ENCODE measurements at places on chromosomes 1 and 21. TPM values are rescaled to one million over a fixed set of nuclear protein-coding genes. Genes with fewer than 3 reads are reported as not detected.
A peak's percentile ranks its signal among the peaks of the same experiment; 100 is the strongest.

DNA sequence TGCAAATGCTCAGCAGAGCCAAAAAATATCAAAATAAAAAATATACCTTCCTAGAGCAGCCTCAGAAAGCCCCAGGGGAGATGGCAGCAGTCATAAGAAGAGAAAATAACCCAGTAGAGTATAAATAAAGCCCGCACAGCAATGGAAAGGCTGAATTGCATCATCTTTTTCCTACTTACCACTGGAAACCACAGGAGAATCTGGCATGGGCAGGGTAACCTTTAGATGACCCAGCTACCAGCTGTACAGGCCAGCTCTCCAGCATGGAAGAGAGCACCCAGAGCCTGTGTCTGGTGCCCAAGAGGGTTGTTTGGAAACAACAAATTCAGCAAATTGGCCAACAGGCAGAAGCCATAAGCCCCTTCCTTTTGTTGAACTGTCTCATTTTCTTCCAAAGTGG lies 253.1 kb downstream of the OMA1 start:
- no peaks in the 10 kb centered on the region for H3K36me3 ChIP-seq
- no peaks in the 10 kb centered on the region for H3K27me3 ChIP-seq
- H3K4me1 ChIP-seq: no peaks in the 10 kb centered on the region
- no peak overlapping the region for H3K4me3 ChIP-seq
- H3K27ac ChIP-seq: no peak overlapping the region

DNA sequence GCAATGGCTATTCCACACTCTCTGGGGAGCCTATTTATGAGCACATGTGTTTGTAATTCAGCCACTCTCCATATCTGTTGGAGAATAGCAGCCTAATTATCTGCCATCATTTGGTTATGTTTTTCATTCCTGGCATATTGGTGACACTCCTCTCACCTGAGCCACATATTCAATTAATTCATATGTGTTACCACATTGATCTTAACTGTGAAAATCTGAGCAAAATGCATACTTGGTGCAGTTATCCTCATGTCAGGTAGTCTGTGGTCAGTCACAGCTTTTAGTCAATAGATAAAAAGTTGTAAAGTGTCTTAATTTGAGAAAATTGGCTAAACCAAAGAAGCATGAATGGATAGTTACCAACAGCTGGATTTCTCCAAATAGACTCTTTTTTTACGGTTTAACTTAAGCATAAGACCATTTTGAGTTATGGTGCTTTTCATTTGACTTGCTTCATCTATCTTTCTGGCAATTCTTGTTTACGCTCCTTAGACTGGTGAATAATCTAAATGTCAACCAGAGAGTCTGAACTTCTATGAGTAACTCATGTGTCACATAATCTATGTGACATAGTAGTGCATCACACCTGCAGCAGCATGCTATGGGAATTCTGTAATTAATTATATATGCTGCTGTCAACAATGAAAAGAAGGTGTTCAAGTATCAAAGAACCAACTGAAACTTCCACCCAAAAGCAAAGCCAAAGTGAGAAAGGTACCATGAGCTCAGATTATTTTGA lies 187.7 kb upstream of the SGIP1 start:
- peaks cover 45% of the 10 kb centered on the region for H3K36me3 ChIP-seq
- H3K27ac ChIP-seq: peak overlapping the region; percentile 55
- H3K27me3 ChIP-seq: no peaks in the 10 kb centered on the region

DNA sequence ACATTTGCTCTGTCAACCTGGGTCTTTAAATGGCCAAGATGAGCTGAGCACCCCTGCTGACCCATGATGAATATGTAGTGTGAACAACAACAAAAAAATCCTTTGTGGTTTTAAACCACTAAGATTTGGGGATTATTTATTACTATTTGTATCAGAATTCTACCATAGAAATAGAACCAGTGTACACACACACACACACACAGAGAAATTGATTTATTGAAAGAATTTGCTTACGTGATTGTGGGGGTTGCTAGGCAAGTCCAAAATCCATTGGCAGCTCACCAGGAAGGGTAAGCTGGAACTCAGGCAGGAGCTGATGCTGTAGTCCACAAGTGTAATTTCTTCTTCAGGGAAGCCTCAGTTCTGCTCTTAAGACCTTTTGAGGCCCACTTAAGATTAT lies 82.5 kb upstream of the MAP1LC3C start:
- H3K27me3 ChIP-seq: no peaks in the 10 kb centered on the region
- H3K36me3 ChIP-seq: no peaks in the 10 kb centered on the region
- H3K4me1 ChIP-seq: no peaks in the 10 kb centered on the region
- no peak overlapping the region for H3K4me3 ChIP-seq
- no peak overlapping the region for H3K27ac ChIP-seq

Gene WDR64
- total RNA-seq: not detected

GRCh38 chr1:172824209-172824608 lies 165.3 kb downstream of the FASLG start:
- DNase-seq: no peak
- H3K4me3 ChIP-seq: no peak overlapping the region
- H3K4me1 ChIP-seq: peaks cover 12% of the 10 kb centered on the region
- H3K27ac ChIP-seq: no peak overlapping the region
- H3K27me3 ChIP-seq: peaks cover 11% of the 10 kb centered on the region

DNA sequence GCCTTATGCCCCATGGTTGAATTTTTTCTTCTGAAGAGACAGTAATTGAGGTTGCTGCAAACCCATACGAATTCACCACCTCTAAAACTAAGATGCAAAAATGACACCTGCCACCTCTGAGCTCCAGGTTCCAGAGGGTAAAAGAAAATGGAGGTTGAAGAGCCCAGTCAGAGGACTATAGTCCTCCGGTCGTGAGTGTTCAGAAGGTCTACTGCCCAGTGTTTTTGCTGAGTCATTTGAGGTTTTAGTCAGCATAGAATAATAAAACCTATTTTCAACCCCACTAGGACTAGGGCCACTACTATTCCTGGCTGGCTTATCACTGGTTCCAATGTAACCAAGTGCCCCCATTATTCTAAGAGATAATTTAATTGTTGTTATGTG lies 12.9 kb upstream of the SLAMF7 start:
- no peak overlapping the region for H3K4me3 ChIP-seq
- no peaks in the 10 kb centered on the region for H3K27me3 ChIP-seq
- H3K4me1 ChIP-seq: peaks cover 26% of the 10 kb centered on the region
- H3K36me3 ChIP-seq: no peaks in the 10 kb centered on the region

- no peaks in the 10 kb centered on the region for H3K4me1 ChIP-seq
- H3K27me3 ChIP-seq: no peaks in the 10 kb centered on the region
- no peak overlapping the region for H3K27ac ChIP-seq
- H3K4me3 ChIP-seq: no peak overlapping the region
- no peak for DNase-seq
- no peaks in the 10 kb centered on the region for H3K36me3 ChIP-seq
These were observed 321.1 kb downstream of the KCTD3 start for GRCh38 chr1:215888159-215888558.

Gene STYXL2
- not detected for total RNA-seq

Gene MARK1
- not detected for total RNA-seq

Gene MAGOH
- 65.9 TPM for total RNA-seq

Gene KRTAP10-6
- total RNA-seq: not detected

Gene MTOR
- 32.9 TPM for total RNA-seq

Gene AGBL4
- total RNA-seq: not detected

Gene SPRR5
- not detected for total RNA-seq

DNA sequence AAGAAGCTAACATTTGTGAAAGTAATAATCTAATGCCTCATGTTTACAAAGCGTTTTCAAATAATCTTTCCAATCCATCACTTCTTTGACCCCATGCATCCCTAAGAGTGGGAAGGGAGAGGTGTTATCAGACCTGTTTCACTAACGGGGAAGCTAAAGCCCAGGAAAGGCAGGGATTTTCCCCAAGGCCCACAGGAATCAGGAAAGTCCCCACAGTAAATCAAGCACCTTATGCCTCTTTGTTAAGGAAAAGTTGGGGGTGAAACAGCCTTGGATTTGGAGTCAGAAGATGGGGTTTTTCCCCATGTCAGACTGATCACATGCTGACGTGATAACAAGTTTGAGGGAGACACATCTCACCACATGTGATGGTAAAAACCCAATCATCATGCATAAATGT lies 20.0 kb upstream of the ANGPTL7 start:
- no peak for DNase-seq
- no peaks in the 10 kb centered on the region for H3K4me1 ChIP-seq
- no peak overlapping the region for H3K27ac ChIP-seq
- no peak overlapping the region for H3K4me3 ChIP-seq
- H3K36me3 ChIP-seq: peaks cover 23% of the 10 kb centered on the region

DNA sequence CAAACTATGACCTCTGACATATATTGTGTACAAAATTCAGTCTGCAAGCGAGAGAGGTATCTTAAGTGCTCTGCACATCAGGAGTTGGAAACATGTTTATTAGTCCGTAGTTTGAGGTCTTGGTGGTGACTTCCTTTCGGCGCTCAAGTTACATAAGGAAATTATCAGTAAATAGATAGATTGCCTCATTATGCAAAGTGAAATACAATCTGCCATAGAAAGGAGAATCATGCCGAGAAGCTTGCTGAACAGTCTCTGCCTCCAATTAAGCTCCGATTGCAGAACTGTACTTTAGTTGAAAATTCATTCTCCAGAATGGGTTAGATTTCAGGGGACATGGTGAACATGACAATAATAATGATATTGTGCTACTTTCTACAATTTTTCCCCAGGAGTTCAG lies 271.8 kb downstream of the BRINP2 start:
- H3K27ac ChIP-seq: no peak overlapping the region
- H3K36me3 ChIP-seq: no peaks in the 10 kb centered on the region
- H3K4me1 ChIP-seq: no peaks in the 10 kb centered on the region
- no peaks in the 10 kb centered on the region for H3K27me3 ChIP-seq
- no peak overlapping the region for H3K4me3 ChIP-seq

Gene CRNN
- not detected for total RNA-seq

DNA sequence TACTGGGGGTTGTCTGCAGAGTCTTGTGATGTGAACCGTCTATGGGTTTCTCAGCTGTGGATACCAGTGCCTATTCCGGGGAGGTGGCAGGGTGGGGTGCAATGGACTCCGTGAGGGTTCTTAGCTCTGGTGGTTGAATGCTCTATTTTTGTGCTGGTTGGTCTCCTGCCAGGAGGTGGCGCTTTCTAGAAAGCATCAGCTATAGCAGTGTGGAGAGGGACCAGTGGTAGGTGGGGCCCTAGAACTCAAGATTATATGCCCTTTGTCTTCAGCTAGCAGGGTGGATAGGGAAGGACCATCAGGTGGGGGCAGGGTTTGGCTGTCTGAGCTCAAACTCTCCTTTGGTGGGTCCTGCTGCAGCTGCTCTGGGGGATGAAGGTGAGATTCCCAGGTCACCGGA lies 127.3 kb upstream of the PLD5 start:
- H3K36me3 ChIP-seq: no peaks in the 10 kb centered on the region
- no peak for DNase-seq
- no peaks in the 10 kb centered on the region for H3K4me1 ChIP-seq
- no peak overlapping the region for H3K27ac ChIP-seq
- no peaks in the 10 kb centered on the region for H3K27me3 ChIP-seq

Gene IFNGR2
- 4.6 TPM for total RNA-seq

Gene OR6K3
- total RNA-seq: not detected

- no peaks in the 10 kb centered on the region for H3K36me3 ChIP-seq
- no peaks in the 10 kb centered on the region for H3K27me3 ChIP-seq
- no peak overlapping the region for H3K27ac ChIP-seq
- H3K4me1 ChIP-seq: no peaks in the 10 kb centered on the region
These were observed 367.8 kb downstream of the LMO4 start for GRCh38 chr1:87696483-87696882.

Gene ST6GALNAC5
- total RNA-seq: not detected

Gene TMEM51
- total RNA-seq: not detected

DNA sequence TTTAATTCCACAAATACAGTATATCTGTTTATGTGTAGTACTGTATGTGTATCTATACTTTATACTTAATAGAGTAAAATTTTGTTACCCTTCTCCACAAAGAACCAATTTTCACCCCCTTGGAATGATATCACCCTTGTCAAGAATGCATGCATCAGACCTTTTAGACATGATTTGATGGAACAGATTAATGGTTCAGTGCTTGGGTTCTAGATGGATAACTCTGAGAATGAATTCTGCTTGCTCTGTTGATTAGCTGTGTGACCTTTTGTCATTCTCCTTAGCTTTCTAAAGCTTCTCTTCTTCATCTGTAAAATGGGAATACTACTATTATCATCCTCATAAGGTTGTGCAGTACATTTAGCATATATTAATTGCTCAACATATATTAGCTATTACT lies 105.1 kb downstream of the NEK7 start:
- no peak overlapping the region for H3K27ac ChIP-seq
- no peaks in the 10 kb centered on the region for H3K27me3 ChIP-seq
- DNase-seq: no peak
- H3K4me1 ChIP-seq: peaks cover 27% of the 10 kb centered on the region
- peaks cover 20% of the 10 kb centered on the region for H3K36me3 ChIP-seq
- H3K4me3 ChIP-seq: no peak overlapping the region

GRCh38 chr21:44994047-44994694 lies 54.3 kb downstream of the SLX9 start:
- no peak overlapping the region for H3K4me3 ChIP-seq
- no peak for DNase-seq
- no peaks in the 10 kb centered on the region for H3K36me3 ChIP-seq
- H3K27ac ChIP-seq: no peak overlapping the region
- no peaks in the 10 kb centered on the region for H3K27me3 ChIP-seq
- no peaks in the 10 kb centered on the region for H3K4me1 ChIP-seq

GRCh38 chr1:35947547-35947946 lies 16.6 kb downstream of the AGO3 start:
- DNase-seq: no peak
- H3K27ac ChIP-seq: no peak overlapping the region
- no peak overlapping the region for H3K4me3 ChIP-seq
- peaks cover 19% of the 10 kb centered on the region for H3K36me3 ChIP-seq
- peaks cover 33% of the 10 kb centered on the region for H3K4me1 ChIP-seq

Gene RGS13
- not detected for total RNA-seq

- H3K27ac ChIP-seq: no peak overlapping the region
- peaks cover 5% of the 10 kb centered on the region for H3K27me3 ChIP-seq
- DNase-seq: no peak
- no peaks in the 10 kb centered on the region for H3K36me3 ChIP-seq
- H3K4me1 ChIP-seq: no peaks in the 10 kb centered on the region
These were observed 17.0 kb downstream of the TNNT2 start for GRCh38 chr1:201360486-201360885.

DNA sequence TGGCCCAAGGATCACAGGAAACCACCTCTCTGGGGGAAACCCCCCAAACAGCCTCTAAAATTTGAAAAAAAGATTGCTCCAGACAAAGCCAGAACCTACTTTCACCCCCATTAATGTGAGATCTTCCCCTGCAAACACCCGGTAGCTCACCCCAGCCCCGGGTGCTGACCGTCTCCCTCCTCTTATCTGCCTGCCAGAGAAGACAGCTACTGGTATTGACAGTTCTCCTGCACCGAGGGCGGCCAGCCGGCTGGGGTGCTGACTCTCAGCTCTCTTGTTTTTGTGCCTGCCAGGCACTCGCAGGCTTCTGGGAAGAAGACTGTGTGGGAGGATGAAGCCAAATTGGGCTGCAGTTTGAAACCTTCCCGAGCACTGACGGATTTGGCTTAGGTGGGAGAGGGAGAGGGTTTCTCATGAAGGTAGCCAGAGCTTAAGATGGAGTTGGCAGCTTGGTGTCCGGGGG lies 48.2 kb downstream of the RASSF5 start:
- no peaks in the 10 kb centered on the region for H3K27me3 ChIP-seq
- H3K27ac ChIP-seq: peak overlapping the region; percentile 94
- no peak for DNase-seq
- peak overlapping the region; percentile 92 for H3K4me3 ChIP-seq
- peaks cover 32% of the 10 kb centered on the region for H3K36me3 ChIP-seq

- DNase-seq: peak; percentile 15
- H3K36me3 ChIP-seq: no peaks in the 10 kb centered on the region
- H3K4me1 ChIP-seq: peaks cover 8% of the 10 kb centered on the region
- H3K27ac ChIP-seq: no peak overlapping the region
- no peaks in the 10 kb centered on the region for H3K27me3 ChIP-seq
- no peak overlapping the region for H3K4me3 ChIP-seq
These were observed 5.4 kb downstream of the PSEN2 start for GRCh38 chr1:226875641-226876295.

Gene IFNLR1
- total RNA-seq: 6.1 TPM

Measured in activated CD4-positive, alpha-beta memory T cell treated with anti-CD3 and anti-CD28 coated beads, Interleukin-2, amount 10 ng/mL, durations not matched to agents 7 days and 5 days (primary cell).